SJCRH30 (cell line): ENCODE measurements at places on chromosomes 13 and 19. TPM values are rescaled to one million over a fixed set of nuclear protein-coding genes. Genes with fewer than 3 reads are reported as not detected.
A peak's percentile ranks its signal among the peaks of the same experiment; 100 is the strongest.

REEP6 gene
- total RNA-seq, result 0.41 and 0.45 TPM in 2 replicates

- DNase-seq, result no peak
These were observed 9.1 kb downstream of the KDELR1 start for GRCh38 chr19:48382286-48382685.

DNA sequence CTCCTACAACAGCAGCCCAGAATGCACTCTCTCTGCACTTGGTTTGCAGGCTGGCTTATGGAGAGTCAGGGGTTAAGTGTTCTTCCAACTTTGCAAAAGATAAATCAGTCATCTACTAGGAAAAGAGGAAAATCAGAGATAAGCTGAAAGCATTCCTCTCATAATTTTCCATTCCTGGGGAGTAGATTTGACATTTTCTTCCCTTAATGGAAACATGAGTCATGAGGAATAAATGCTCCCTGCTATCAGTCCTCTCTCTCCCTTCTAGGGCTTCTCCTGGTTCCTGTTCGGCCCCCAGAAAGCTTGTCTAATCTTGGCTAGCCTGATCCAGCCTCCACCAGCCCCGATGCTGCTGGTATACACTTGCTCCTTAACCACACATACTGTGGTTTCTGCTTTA is 28.4 kb upstream of the ENOX1 start:
- peak; percentile 11 for DNase-seq

SOX1 gene
- not detected in 2 replicates for total RNA-seq

- DNase-seq, result no peak
These were observed 28.3 kb upstream of the ZFP30 start for GRCh38 chr19:37683520-37683919.

DNA sequence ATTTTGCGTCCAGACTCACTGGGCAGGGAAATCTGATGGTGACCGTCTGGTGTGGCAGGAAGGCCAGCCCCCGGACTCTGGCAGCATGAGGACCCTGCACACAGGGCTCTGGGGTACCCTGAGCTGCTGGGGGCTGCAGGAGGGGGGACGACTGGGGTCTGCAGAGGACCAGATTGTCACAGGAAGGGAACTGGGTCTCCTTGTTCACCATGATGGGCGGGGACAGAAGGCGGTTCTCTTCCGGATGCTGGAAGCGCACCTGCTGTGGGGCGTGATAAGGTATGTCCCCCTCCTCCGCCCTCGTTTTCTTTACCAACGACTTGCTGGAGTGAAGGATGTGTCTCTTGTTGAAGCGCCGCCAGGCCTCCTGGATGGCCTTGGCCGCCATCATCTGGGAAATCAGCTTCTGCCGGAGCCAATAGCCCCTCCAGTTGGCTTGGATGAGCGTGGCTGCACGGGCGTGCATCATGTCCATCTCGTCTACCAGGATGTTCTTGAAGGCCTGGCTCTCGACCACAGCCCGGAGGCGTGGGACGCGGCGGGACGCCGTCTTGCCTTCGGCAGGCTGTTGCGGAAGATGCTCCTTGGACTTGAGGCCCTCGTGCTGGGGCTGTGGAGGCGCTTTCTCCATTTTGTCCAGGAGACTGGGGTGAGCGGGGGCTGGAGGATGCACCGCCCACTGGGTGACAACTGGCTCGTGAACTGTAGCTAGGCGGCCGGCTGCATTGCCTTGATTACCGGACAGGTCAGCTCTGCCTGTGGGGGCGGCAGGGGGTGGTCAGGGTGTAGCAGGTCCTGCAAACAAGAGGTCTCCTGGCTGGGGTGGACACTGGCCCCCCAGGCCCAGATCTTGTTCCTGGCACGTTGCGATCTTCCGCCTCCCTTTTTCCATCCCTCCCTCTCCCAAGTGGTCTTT is 7.2 kb downstream of the IQCN start:
- no peak for DNase-seq

FCAR gene
- total RNA-seq, result not detected in 2 replicates

DNA sequence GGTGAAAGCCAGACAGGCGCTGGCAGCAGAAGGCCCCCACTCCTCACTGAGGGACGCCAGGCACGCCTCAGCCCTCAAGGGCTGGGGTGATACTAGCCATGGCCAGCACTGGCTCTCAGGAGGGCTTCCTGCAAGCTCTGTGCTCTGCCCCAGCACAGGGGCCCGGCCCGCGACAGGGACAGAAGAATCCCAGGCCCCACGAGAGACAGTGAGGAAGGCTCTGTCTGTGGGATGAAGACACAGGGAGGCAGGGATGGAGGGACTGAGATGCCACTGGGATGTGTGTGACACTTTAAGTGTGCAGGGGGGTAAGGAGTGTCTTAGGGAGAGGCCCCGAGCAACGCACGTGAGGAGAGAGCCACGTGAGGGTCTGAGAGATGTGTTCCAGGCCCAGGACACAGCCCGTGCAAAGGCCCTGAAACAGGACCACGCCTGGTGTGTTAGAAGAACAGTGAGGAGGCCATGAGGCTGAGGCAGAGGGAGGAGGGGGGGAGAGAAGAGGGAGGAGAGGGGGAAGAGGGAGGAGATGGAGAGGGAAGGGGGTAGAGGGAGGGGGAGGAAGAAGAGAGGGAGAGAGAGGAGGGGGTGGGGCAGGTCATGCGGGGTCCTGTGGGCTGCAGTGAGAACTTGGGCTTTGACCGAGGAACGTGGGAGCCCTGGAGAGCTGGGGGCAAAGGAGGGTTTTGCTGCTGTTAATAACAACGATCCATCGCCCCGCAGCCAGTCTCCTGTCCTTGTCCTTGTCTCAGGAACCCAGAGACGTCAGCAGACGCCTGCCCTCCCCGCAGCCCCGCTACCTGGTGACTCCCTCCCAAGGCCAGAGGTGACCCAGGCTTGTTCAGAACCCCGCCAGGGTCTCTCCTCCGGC is 7.2 kb downstream of the RPL36 start:
- no peak for DNase-seq

DNA sequence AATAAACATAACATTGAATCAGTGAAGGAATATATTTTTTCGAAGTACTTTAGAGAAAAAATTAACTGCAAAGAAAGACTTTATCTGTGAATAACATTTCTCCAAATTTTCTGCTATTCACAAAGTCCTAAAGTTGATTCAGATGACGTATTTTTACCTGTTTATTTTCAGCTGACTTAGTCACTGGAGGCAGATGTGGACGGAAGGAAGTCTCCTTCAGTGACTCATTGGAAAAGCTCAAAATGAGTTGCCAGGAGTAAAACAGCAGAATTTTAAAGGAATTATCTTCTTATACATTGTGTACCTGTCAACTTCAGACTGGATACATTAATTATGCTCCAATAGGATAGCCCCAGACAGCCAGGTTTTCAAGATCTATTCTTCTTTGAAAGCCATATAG is 679.3 kb upstream of the GPC6 start:
- no peak for DNase-seq

- DNase-seq, result peak; percentile 38
These were observed 2.1 kb downstream of the NECTIN2 start for GRCh38 chr19:44848036-44848811.

SHC2 gene
- total RNA-seq, result 0.12 and 0.23 TPM in 2 replicates

DNA sequence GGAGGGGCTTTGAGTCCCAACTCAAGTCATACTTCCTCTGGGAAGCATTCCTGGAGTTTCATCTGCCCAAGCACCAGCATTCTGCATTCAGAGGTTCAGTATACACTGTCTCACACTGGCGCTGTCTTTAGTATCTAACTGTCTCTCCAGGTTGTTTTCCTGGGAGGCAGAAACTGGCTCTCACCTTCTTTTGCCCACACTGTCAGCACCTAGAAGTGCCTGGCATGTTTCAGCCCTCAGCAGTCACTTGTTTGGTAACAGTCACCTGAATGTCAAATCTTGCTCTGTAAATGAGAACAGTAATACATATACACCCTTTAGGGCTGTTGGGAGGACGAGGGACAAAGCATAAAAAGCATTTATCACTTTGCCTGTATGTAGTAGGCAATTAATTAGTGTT is 339.6 kb downstream of the UQCRFS1 start:
- DNase-seq, result no peak

MYO16 gene
- not detected in 2 replicates for total RNA-seq

DNA sequence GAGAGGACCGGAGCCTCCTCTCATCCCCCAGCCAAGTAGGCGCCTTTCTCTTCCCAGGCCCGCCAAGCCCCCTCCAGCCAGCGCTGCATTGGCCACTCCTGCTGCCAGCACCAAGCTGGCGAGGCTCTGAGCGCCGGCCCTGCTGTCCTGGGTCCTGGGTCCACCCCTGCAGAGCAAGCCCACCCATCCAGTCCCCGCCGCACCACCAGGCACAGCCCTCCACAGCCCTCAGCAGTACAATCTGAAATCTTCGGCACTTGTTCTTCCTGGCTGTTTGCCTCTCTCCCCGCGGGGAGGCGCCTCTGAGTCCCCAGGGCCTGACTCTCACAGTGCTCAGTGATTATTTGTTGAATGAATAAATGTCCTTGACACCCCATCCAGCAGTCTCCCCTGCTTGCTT is 236.4 kb upstream of the SGCG start:
- no peak for DNase-seq

TINCR gene
- total RNA-seq, result not detected in 2 replicates

DNA sequence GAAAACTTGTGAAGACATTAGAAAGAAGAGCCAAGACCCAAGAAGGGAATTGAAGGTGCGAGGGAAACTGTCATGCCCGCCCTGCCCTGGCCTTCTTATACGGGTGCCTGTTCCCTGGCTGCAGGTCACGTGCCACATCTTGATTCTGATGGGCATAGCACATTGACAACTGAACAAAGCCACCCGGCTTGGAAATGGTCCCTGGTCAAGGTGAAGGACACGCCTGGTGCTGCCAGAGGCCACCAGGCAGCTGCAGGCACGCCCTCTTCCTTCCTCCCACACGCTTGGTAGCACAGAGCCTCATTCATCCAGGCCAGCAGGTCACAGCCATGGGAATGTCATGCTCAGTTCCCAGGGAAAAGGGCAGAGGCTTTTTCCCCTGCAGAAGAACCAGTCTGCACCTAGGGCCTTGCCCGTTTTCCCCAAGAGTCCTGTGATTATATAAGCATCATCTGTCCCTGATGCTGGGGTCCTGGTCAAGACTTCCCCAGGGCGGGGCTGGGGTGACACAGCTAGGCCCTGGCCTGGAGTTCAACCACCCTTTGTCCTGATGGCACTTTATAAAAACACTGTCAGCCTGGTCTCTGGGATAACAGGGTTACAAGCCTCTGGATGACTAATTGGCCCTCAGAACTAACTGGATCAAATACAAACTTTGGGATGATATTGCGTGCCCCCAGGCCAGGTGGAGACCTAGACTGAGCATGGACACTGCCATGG is 56.0 kb downstream of the CDADC1 start:
- no peak for DNase-seq

- DNase-seq, result no peak
These were observed 963.8 kb downstream of the PCDH9 start for GRCh38 chr13:66266348-66266747.

DNA sequence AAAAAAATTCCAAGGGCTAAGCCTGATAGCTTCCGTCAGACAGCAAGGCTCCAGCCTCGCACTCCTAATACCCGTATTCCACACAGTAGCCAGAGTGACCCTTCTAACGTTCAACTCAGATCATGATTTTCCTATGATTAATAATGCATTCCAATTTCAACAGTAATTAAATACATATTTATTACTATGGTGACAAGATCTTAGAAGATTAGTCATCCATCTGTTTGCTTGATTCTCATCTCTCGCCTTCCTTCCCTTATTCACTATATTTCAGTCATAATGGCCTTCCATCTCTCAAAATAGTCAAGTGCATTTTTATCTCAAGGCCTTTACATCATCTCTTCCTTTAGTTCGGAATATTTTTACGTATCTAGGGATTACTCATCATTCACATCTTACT is 621.2 kb upstream of the SPRY2 start:
- no peak for DNase-seq

GRCh38 chr13:77779552-77780272 is 82.2 kb downstream of the SLAIN1 start:
- DNase-seq, result peak; percentile 69

SLC7A10 gene
- total RNA-seq, result not detected in 2 replicates

- no peak for DNase-seq
These were observed 59.8 kb downstream of the RUBCNL start for GRCh38 chr13:46327246-46327645.

GRCh38 chr13:75993823-75994222 is 357.7 kb downstream of the LMO7 start:
- DNase-seq, result no peak

DNA sequence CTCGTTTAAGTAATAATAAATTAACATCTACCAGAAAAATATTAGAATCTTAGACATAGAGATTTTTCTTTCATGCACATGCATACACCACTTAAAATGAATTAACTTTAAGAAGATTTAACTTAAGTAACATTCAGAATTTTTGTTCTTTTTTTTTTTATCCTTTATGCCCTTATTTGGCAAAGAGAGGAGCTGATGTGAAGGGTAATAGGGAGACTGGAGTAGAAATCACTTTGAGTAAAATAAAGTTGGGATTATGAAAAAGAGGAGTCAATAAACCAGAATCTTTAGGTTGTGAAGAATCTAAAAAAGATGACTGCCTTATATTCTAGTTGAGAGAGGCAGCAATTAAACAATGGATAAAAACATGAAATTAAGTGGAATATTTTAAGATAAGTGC is 18.8 kb upstream of the MIR17HG start:
- no peak for DNase-seq

KLK1 gene
- 0.13 and 0.18 TPM in 2 replicates for total RNA-seq

GRCh38 chr19:46040952-46041500 is at the start of gene IGFL4:
Gene IGFL4 (minus strand): TSS chr19:46041002. CDS start chr19:46040962, 40 bp downstream.
- DNase-seq, result no peak

DNA sequence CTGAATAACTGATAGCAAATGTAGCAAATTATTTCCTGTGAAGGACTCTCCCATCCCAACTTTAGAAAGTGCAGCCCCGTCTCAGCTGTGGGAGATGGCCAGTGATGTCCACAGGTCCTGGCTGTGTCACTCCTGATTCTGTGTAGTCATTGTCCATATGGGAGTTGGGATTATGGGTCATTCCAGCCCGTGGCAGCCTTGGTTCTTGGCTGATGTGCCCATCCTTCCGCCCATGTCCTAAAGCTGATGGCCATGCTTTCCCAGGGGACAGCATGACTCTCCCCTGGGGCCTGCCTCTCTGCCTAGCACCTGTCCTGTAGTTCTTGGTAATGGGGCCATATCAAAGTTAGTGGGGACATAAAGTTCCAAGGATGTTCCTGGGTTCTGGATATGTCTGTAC is 43.9 kb upstream of the C1QTNF9 start:
- no peak for DNase-seq

ATP4A gene
- 0.14 TPM in 1 of 2 replicates, not detected in the other for total RNA-seq

GRCh38 chr13:100173203-100173602 is 84.3 kb downstream of the PCCA start:
- no peak for DNase-seq

DNA sequence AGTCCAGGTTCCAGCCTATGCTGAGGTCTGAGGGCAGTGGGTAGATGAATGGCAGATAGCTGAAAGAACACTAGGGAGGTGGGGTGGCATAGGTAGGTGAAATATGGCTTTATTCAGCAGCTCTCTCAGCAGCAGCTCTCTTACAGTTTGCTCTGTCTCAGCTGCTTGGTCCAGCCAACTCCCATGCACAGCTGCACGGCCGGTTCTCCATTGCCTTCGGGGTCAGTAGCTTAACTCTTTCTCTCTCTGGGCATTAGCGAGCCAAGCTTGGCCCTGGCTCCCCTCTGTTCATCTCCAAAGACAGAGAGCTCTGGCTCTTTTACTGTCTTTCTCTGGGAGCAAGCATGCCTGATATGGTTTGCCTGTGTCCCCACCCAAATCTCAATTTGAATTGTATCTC is 151.9 kb downstream of the MYO16 start:
- no peak for DNase-seq

- DNase-seq, result no peak
These were observed 41.1 kb downstream of the GPR12 start for GRCh38 chr13:26719356-26719945.

MBD3L2 gene
- not detected in 2 replicates for total RNA-seq

GRCh38 chr19:46198756-46199155 is 30.8 kb upstream of the IGFL1 start:
- DNase-seq, result no peak

GFY gene
- total RNA-seq, result not detected in 2 replicates

SPINT2 gene
- total RNA-seq, result 0.38 and 0.45 TPM in 2 replicates

GRCh38 chr19:6230991-6231448 is 48.8 kb downstream of the MLLT1 start:
- no peak for DNase-seq
